Spleen (tissue), 13 donors: ENCODE measurements at places on chromosomes 12 and 14.

DNA sequence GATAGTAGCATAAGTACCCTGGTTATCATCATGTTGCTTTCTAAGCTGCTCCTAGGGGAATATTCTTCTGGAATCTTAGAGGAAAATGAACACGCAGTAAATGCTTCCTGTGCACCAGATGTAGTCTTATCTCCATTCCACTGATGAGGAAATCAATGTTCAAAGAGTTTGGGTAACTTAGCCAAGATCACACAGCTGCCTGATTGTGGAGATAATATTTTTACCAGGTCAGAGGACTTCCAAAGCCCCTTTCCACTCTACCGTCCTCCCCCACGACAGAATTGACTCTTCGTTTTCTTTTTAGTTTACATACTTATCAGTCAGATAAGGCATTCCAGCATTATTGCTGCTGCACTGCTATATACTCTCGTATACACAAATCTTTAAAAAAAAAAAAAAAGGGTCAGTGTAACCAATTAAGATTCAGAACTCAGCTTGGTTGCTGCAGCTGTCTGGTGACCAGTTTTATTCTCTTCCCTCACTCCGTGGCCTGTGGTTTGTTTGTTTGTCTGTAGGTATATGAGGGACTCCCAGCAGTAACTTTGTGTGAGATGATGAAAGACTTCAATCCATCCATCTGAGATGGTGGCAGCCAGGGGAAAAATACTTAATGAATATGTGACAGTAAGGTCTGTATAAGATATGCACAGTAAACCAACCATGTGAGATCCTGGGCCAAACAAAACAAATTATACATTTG is 110.5 kb downstream of the TGFB3 start:
- DNase-seq: no peak

GRCh38 chr14:22429546-22430294 is 159.3 kb downstream of the DAD1 start:
- no peak for DNase-seq

DNA sequence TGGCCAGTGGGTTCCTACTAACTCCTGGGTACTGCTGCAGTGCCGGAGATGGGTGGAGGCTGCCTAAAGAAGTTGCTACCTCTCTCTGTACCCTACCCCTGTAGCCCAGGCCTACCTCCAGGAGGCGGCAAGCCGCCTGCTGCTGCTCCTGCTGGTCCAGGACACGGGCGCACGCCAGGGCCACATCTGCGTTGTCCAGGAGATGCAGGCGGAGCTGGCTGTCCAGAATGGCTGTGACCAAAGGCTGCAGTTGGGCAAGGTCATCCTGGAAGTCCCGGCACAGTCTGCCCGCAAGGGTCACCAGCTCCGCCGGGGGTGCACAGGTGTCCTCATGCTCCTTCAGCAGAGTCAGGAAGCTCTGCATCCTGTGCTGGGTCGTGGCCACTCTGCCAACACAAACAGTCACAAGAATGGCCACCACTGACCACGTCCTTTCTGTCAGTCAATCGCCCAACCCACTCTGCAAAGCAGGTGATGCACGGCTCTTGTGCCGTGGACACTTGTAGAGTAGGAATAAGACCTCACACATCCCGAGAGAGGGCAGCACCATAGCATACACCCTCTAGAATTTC is 1.6 kb downstream of the ANHX start:
- DNase-seq: no peak

DNA sequence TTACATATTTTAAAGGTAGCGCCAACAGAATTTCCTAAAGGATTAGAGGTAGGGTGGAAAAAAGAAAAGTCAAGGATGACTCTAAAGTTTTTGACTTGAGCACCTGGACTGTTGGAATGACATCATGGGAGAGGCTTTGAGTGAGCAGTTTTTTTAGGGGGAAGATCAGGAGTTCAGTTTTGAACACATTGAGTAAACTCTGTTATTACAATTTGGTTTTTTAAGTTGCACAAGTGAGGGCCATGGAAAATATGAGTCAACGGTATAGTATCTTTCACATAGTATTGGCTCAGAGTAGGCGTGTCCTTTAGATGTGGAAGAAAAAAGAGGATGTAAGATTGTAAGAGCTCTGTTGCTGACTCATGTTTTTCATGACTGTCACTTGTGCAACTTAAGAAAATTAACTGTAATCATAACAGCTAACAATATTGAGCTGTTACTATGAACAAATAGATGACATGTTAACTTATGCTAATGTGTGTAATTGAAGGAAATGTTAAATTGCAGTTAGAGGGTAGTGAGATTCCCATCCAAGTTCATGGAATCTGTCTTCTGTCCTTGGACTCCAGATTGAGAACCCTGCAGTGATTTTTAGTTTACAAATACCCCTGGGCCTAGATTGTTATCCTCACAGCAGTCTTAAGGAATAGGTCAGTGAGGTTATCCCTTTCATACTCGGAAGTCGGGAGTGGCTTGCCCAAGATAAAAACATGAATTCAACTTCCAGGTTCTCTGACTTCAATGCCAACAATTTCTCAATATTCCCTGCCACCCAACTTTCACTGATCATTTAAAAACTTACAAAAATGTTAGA is 48.2 kb upstream of the ATP2B1 start:
- no peak for DNase-seq

DNA sequence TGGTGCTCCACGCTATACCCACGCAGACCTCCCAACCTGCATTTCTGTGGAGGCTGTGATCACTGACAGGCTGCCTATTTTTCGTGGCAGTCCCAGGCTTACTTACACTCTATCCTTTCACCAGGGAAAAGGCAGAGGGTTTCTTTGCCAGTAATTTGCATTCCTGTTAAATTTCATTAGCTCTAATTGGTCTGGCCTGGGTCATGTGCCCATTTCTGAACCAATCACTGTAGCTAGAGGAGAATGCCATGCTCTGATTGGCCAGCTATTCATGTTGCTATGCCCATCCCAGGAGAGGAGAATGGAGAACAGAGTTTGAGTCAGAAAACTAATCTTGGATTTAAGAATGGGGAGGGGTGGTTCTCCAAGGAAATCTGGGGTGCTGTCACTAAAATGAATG is 43.2 kb upstream of the TUNAR start:
- no peak for DNase-seq

GRCh38 chr12:124213666-124214347 is 81.1 kb upstream of the RFLNA start:
- DNase-seq: no peak

- DNase-seq: no peak
Measured at GRCh38 chr12:100959481-100959880, 164.9 kb downstream of the ANO4 start.
